ENCODE measurements at places on chromosomes 1 and 21.

- DNase-seq: no peak
Measured at GRCh38 chr1:214420341-214420740, 131.1 kb downstream of the PTPN14 start.

GRCh38 chr1:175150596-175151319 lies 41.8 kb downstream of the KIAA0040 start:
- no peak for DNase-seq

- DNase-seq: no peak
Measured at GRCh38 chr1:14184454-14184853, 414.0 kb upstream of the KAZN start.

GRCh38 chr1:32249831-32250525 lies 1.1 kb upstream of the LCK start:
- DNase-seq: no peak

GRCh38 chr1:154974808-154975408 lies 427 bp downstream of the CKS1B start:
- peak; percentile 96 for DNase-seq

DNA sequence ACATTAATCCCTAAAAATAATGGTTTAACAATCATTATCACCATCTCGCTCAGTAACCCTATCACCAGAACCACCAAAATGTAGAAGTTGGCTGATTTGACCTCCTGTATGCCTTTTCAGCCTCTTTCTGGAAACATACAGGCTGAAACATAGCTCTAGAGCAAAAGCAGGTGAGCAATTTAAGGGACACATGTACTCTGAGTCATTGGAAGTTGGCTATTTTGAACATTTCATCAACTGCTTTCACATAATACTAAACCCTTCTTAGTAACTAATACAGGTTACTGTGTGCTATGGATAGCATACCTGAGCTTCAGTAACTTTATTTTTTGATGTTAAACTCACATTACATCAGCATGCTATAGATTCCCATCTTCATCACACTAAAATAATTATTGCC lies 19.8 kb upstream of the DDAH1 start:
- no peak for DNase-seq

GRCh38 chr1:214983126-214983869 lies 99.2 kb upstream of the KCNK2 start:
- no peak for DNase-seq

- DNase-seq: no peak
Measured at GRCh38 chr1:97634758-97635157, 286.1 kb downstream of the DPYD start.

DNA sequence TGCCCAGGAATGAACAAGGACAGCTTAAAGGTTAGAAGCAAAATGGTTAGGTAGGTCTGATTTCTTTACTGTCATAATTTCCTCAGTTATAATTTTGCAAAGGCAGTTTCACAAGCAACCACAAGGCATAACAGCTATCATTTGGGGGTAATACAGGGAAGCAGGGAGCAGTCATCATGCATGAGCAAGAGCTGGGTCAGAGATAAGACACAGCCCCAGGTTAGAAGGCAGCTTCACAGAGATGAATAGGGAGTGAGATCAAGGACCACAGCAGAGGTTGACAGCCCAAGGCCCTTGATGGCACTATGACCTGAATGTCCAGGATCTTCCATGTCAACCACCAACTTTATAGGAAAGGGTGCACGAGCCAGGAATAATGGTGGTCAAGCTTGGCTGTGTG lies 9.0 kb upstream of the CSRP1 start:
- no peak for DNase-seq

DNA sequence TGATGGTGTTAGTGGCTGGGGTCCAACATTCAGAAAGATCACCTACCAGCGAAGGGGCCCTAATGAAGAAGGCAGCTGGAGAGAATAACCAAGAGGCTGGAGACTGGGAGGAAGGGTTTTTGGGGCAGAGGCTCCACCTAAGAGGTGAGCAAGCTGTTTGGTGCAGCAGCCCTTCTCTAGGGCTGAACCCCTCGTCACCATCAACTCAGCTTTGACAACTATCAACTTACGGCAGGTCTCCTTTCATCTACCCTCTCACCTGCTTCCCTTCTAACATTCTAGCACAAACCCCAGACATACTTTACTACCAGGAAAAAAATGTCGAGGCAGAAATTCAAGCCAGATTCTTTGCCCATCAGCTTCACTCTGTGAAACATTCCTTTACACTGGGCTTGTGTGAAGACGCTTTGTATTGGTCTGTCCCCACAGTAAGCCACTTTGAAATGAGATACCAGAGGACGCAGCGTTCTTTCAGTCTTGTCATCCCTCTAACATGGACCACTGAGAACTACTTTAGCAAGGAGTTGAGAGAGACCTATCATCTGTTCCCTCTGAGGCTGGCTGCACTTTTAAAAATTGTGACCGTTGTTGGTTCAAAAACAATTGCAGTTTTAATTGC lies 84.6 kb downstream of the RAVER2 start:
- DNase-seq: no peak

GRCh38 chr21:39927304-39927886 lies 60.2 kb downstream of the PCP4 start:
- peak; percentile 40 for DNase-seq

GRCh38 chr1:118154220-118154619 lies 30.8 kb downstream of the SPAG17 start:
- DNase-seq: no peak

- DNase-seq: peak; percentile 22
Measured at GRCh38 chr21:41009398-41010100, 158.4 kb upstream of the BACE2 start.

- DNase-seq: no peak
Measured at GRCh38 chr1:246078126-246078887, 428.8 kb downstream of the SMYD3 start.

GRCh38 chr1:11602424-11602823 lies 51.8 kb downstream of the FBXO2 start:
- no peak for DNase-seq

All from body of pancreas (tissue), 4 donors.